ENCODE measurements at places on chromosomes 3 and 15.

DNA sequence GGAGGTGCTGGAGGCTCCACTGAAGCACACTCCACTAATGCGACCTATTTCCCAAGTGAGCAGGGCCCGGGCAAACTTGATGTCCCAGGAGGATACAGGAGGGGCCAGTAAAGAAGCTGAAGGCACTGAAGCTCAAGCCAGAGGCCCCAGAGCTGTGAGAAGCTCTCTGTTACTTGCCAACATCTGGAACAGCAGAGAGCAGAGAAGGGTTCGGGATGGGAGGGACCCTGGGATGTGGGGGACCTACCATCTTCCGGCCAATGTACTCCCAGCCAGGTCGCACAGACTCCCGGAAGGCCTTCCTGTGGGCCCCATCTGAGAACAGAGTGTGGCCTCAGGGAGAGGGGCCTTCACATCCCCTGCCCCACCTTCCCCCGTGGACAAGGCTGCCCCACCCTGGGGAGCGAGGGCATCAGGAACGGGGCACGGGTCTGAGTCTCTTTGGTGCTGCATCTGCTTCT lies 3.1 kb downstream of the HHATL start:
- no peak for DNase-seq

GRCh38 chr15:77059786-77060361 lies 11.0 kb downstream of the TSPAN3 start:
- no peak for DNase-seq

- no peak for DNase-seq
Observed at GRCh38 chr3:52117537-52117936, 36.7 kb downstream of the POC1A start.

GRCh38 chr3:50573566-50574443 lies 4.5 kb downstream of the HEMK1 start:
- no peak for DNase-seq

- DNase-seq = no peak
Observed at GRCh38 chr3:71430941-71431552, 152.5 kb downstream of the FOXP1 start.

- DNase-seq = no peak
Observed at GRCh38 chr15:68330901-68331300, 53.4 kb downstream of the FEM1B start.

DNA sequence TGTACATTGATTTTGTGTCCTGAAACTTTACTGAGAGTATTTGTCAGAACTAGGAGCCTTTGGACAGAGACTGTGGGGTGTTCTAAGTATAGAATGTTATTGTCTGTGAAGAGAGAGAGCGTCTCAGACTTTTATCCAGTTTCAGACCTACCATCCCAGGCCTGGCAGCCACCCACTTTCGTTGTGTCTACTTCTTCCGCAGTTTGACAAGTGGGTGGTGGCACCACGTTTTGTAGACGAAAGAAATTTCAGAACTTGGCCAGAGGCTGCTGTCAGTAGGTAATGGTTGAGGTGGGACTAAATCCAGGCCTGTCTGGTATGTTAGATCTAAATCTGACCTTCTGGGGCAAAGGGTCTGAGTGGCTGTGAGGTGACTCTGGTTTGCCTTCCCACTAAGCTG lies 13.4 kb upstream of the TRAK1 start:
- no peak for DNase-seq

- no peak for DNase-seq
Observed at GRCh38 chr3:182268711-182269110, 524.6 kb upstream of the ATP11B start.

- no peak for DNase-seq
Observed at GRCh38 chr3:62602129-62602770, 228.9 kb upstream of the FEZF2 start.

- DNase-seq = no peak
Observed at GRCh38 chr3:72126441-72127223, 341.7 kb upstream of the PROK2 start.

- DNase-seq = no peak
Observed at GRCh38 chr15:26049900-26050657, 187.0 kb upstream of the ATP10A start.

GRCh38 chr3:9347887-9348286 lies 15.0 kb upstream of the THUMPD3 start:
- DNase-seq = no peak

DNA sequence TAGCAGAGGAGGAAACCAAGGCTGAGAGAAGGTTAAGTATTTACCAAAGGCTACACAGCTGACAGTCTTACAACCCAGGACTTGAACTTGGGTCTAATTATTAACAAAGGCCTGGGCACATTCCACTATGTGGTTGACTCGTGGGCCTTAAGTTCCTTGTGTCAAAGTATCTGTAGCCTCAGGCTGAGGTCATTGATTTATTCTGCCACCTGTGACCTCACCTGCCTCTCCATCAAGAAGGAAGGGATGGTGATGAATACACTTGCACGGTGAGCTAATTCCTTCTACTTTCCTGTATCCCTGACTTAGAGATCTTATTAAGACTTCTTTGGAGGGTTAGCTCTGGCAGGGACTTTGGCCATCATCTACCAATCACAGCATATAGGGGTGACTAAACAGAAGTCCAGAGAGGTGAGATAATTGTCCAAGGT lies 19.9 kb upstream of the LRRC58 start:
- DNase-seq = no peak

DNA sequence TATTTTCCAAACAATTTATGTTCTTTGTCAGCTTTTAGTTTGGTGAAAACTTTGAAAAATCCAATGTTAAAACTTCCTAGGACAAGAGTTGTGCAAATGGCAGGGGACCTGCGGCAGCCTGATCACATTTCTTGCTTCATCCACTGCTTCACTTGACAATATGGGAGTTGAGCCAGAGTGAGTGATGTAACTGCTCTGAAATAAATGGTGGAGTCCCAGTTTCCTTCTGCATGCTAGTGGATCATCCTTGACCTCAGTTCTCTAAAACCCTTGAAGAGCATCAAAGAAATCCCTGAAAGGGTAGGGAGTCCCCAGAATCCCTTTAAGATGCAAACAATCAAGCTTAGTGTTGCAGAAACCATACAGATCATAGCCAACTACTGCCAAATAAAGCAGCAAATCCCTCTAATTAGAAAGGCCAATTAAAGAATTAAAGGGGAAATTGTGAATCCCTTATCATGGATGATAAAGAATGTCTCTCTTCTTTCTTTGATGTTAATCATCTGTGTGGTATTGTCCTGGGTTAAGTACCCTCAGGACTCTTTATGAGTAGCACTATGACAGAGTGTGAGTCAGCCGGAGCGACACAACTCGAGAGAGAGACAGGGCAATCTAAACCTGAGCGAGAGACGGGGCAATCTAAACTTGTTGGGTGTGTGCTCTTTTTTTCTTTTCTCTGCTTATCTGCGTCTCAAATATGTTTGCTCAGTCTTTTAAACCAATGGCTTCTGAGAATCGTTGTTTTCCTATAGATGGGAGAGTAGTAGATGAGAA lies 41.8 kb upstream of the GAP43 start:
- DNase-seq = no peak

DNA sequence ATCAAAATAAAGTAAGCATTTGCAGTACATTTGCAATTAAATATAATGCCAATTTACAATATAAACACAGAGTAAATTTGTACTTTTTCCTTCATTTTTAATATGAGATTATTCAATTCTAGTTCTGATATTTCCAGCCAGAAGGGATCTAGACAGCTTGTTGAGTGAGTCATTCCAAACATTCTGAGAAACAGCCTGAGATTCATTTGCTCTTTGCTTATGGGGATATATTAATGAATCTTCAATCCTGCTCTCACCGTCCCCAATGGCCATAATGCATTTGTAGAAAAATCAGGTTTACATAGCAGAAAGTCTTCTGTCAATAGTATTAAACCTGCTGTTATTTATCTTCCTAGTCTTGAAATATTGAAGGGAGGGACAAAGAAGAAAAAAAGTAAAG lies 554.2 kb downstream of the TUSC7 start:
- no peak for DNase-seq

DNA sequence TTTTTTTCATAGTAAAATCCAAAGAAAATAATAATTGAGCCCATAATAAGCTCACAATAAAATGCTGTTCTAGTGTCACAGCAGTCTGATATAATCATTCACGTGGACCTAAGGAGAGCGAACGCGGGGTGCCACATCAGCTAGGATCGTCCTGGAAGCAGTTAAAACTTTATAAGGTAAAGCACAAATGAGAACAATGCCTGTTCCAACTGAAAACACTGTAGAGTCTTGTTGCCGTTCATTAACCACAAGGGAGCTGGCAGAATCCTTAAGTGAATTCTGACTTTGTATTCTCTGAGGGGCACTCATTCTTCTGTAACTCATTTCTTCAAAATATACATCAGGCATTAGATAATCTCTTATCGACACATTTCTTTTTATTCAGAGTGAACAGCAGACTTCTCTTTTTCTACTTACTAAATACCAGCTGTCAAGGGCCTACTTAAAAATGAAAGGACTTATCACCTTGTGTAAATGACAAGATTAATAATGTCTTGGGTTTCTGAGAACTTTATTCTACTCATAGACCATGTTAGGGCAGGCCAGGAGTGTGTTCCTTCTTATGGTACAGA lies 524.6 kb downstream of the MECOM start:
- no peak for DNase-seq

- DNase-seq = no peak
Observed at GRCh38 chr15:101027273-101027901, 108.2 kb downstream of the LRRK1 start.

GRCh38 chr3:190326930-190327329 lies 4.7 kb upstream of the CLDN1 start:
- DNase-seq = no peak

GRCh38 chr3:138513090-138513843 lies 78.9 kb downstream of the ESYT3 start:
- no peak for DNase-seq

GRCh38 chr3:45628746-45629145 lies 34.2 kb downstream of the LIMD1 start:
- no peak for DNase-seq

GRCh38 chr3:133119176-133119575 lies 81.0 kb downstream of the TMEM108 start:
- DNase-seq = no peak

GRCh38 chr3:151362751-151363174 lies 21.8 kb downstream of the P2RY12 start:
- no peak for DNase-seq

GRCh38 chr3:171729452-171730334 lies 80.6 kb downstream of the PLD1 start:
- DNase-seq = no peak

DNA sequence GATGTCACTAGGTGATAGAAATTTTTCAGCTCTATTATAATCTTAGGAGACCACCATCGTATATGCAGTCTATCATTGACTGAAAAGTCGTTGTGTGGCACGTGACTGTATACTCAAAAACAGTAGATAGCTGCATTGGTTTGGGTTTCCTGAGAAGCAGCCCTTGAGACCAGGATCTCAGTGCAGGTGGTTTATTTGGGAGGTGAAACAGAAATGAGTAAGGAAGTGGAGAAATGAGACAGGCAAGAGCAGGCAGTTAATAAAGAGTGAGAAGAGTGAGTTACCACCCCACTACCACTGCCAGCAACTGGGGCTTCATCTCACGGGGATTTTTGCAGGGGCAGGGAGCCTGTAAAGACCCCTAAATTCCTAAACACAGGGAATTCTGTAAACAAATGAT lies 221.0 kb downstream of the SHQ1 start:
- no peak for DNase-seq

DNA sequence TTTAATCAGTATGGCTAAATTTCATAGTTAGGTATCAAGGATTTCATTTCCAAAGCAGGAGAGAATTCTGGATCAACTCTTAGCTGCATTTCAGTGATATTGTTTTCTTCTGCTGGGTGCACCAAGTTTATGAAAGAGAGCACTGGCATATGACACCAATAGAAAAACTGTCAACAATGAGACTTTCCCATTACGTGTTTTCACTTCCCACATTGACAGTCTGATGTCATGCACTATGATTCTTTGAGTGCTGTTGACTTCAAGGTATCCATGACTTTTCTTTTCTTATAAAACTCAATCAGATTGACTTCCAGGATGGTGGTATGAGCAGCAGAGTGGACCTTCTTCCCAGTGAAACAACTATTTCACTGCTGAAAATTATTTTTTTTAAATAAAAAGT lies 476.1 kb downstream of the EDEM1 start:
- no peak for DNase-seq

- no peak for DNase-seq
Observed at GRCh38 chr3:9250236-9250635, 790 bp upstream of the SRGAP3 start.

GRCh38 chr3:147989344-147989743 lies 580.2 kb downstream of the ZIC1 start:
- no peak for DNase-seq

- no peak for DNase-seq
Observed at GRCh38 chr3:117540597-117540996, 831.0 kb downstream of the TUSC7 start.

DNA sequence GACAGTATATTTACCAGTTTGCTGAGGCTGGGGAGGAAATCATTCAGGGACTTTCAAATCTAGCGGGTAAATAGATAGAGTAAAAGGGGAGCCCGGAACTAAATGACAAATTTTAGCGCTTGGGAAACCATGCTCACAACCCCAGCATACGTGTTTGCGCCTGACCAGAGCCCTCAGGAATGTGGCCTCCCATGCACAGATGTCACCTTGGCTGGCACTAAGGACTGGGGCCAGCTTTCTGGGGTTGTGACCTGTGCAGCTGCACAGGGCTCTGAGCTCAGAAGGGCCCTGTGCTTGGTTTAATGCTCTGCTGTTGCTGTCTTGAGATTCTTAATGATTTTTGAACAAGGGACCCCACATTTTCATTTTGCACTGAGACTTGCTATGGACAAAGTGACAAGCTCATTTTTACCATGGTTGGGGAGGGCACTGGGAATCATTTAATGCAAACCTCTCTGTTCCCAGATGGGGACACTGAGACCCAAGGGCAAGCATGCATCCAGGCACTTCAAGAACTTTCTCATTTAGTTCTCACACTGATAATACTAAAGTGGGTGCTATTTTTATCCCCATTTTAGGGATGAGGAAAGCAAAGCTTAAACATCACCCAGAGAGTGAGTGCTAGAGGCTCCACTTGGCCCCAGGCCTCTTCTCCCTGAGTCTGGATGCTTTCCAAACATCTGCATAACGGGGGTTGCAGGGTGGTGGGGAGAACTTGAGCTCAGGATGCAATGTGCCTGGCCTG lies 44.1 kb upstream of the FAM107A start:
- DNase-seq = no peak

DNA sequence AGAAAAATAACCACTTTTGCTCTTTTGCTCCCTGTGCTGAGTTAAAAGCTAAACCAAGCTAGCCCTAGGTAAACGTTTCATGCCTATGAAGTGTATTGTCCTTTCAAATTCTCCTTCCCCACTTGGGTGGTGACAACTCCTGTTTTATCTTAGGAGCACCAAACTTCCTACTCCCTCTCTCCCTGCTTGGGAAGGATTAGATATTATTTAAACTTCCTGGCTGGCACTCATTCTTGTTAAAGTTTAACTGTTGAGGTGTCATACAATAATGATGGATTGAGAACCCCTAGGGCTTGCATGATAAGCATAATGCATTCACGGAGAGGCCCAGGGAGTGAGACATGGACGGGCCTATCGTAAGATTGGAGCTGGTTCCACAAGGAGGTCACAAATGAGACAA lies 29.5 kb downstream of the B4GALT4 start:
- no peak for DNase-seq

DNA sequence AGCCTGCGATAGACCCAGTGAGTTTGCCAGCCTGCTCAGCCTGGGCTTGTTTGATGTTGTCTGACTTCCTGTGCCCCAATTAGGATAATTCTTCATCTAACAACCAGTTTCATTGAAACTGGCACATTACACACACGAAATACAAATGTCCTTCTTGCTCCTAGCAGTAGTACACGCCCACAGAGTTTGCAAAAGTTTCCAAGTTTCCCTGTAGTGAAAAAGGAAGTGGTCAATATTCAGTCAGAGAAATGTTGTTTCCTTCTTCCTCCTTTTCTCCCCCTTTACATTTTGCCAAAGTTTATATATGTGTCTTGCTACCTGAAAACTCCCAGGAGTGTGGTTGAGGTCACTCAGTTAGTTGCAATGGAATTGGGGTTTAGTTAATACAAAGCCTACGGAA lies 58.4 kb upstream of the LRTM1 start:
- no peak for DNase-seq

All from glutamatergic neuron (in vitro differentiated cells).